ENCODE measurements at places on chromosomes 3 and 15. TPM values are rescaled to one million over a fixed set of nuclear protein-coding genes. Genes with fewer than 3 reads are reported as not detected.

HES1 gene
- total RNA-seq, result 95.2 TPM

DYNLT2B gene
- 14.6 TPM for total RNA-seq

RNF168 gene
- 15.8 TPM for total RNA-seq

ZNF621 gene
- total RNA-seq, result 11.5 TPM

SLC6A1 gene
- total RNA-seq, result 6.3 TPM

PYDC2 gene
- total RNA-seq, result not detected

SOX14 gene
- not detected for total RNA-seq

STRIT1 gene
- not detected for total RNA-seq

DNA sequence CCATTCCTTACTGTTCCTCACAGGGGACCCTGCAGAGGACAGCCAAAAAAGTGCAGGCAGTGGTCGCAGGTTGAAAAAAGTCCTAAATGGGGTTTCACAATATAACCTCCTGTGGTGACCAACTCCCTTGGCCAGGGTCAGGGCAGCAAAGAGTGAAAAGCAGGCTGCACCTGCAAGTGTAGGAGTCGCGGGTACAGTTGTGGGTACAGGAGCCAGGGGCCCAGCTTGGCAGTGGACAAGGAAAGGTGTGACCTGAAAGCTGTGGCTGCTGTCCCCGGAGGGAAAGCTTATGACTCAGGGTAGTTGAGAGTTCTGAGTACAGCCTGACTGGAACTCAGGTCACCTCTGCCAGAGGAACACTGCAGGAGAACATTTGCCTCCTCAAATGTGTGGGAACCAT is 1114.1 kb downstream of the ROBO2 start:
- peak; percentile 17 for ATAC-seq

DNA sequence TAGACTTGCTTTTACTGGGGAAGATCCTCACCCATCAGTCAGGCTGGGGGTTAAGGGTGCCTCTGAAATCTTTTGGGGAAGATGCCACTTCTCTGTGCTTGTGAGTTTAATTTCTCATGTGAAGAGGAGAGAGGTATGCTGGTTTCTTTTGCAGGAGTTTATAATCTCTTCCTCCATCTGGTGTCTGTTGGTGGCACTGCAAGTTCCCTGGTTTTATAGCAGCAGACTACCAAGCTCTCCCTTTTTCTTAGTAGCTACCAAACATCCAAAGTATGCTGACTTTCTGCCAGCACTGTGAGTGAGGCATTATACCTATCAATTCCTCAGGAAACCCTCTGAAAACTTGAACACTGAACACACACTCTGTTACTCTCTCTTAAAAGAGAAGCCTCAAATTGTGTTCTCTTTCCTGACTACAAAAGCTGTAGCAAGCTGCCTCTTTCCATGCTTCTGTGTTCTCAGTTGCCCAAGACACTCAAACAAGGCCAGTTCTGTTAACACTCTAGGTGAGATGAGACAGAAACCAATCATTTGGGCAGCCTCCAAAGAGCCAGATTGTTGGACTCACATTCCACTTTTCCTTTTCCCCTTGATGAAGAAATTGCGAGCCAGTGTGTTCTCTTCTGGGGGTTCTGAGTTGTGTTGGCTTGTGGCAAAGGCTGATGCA is 299.5 kb downstream of the GAP43 start:
- no peak for ATAC-seq

DNA sequence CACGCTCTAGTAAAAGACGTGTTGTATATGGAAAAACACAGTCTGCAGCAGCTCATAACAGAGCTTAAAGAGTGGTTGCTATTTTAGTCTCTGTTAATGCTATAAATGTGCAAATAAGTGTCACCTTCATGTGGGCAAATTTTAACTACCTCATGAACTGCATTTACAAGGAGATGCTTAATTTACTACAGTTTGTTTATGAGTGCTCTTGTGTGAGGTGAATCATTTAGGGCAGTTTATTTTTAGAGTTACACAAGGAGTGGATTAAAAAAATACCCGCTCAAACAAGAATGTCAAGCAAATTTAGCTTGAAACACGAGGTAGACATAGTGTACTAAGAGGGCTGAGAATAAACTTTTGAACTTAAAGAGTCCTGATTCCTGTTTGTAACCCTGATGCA is 579.0 kb downstream of the MFSD1 start:
- ATAC-seq, result no peak

- ATAC-seq, result no peak
Measured at GRCh38 chr3:19171794-19172193, 23.5 kb downstream of the KCNH8 start.

DNA sequence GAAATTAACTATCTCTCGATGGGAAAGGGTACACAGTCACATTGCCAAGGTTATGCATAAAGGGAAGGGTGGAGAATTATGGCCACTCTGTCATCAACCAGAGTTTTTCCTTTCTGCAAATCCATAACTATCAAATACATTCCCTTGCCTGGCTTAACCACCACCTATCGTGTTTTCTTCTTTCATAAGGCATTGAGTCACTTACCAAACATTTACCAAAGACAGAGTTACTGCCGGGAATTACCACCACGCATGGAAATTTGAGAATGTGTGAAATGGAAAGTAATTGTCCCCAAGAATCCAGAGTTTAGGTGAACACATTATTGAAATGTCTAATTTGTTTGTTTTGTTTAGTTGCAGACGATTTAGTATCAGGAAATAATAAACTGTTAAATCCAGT is 134.3 kb upstream of the LRRN1 start:
- no peak for ATAC-seq

DNA sequence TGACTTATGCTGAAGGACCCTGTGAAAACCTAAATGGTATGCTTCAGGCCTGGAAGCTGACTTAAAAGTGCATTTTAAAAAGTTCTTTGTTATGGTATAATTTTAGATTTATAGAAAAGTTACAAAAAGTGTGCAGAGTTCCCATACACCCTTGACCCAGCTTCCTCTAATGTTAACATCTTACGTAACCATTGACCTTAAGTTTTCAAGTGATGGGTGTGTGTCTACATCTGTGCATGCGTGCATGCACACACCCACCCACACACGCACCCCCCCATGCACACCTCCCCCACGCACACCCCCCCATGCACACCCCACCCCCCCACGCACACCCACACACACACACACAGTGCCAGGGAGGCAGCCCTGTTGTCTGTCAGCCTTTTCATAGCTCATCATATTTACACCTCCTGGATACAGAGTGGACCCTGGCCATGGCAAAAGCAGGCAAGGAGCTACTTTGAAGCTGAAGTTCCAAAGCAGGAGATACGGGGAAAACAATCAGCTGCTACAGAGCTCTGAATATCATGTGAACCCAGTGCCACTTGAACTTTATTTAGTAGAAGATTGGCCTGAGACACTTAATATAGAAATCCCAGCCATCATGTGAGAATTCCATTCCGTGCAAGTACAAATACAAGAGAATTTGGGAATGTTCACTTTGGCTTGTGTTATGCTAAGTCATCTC is 30.0 kb upstream of the TRAK1 start:
- ATAC-seq, result no peak

DNA sequence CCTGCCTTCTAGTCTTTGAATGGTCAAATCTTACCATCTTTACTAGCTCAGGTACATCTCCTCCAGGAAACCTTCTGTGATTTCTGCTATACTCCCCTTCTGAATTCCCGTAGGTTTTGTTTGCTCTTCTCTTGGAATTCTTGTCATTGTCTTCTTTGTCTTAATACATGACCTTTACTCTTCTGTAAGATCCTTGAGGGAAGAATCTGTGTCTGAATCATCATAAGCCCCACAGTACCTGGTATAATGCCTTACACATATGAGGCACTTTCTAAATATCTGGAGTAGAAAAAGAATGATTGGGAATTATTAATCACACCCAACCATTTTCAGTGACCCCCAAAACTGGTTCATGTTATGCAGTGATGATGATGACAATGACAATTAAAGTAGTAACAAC is 210.1 kb upstream of the NR2E3 start:
- ATAC-seq, result no peak

GRCh38 chr3:17061005-17061404 is 176.2 kb downstream of the PLCL2 start:
- ATAC-seq, result no peak

DNA sequence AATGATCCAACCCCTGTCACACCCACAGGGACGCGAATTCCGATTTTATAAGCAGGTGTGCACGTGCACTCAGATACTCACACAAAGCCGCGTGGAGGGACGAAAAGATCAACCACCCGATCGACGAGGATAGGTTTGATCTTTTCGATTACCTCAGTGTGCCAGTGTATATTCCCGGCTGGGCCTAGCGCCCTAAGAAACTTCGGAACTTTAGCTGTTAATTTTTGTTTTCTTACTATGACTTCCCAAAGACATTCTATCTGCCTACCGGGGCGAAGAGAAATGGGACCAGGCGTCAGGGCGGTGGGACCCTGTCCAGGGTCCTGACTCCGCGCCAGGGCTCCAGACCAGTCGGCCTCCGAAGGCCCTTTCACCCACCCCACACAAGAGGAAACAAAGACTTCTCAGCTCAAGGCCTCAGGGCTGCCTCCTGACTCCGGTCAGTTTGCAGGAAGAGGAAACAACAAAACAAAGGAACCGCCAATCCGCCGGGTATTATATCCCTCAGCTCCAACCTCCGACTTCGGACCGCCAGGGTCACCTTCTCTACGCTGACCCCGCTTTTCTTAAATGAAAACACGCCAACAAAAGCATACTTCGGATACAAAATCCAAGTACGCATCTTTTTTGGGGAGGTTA is 6.8 kb downstream of the ONECUT1 start:
- ATAC-seq, result no peak

- ATAC-seq, result no peak
Measured at GRCh38 chr15:63564093-63564492, 33.1 kb upstream of the FBXL22 start.

DNA sequence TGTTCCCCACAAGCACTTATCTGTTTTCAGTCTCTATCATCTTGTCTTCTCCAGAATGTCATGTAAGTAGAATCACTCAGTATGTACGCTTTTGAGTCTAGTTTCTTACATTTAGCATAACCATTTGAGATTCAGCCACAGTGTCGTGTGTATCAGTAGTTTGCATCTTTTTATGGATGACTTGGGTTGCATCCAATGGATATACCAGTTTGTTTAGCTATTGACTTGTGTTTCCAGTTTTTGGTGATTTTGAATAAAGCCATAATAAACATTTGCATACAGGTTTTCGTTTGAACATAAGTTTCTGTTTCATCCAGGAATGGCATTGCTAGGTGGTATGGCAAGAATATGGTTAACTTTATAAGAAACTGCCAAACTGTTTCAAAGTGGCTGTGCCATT is 12.1 kb downstream of the GRIP2 start:
- no peak for ATAC-seq

DNA sequence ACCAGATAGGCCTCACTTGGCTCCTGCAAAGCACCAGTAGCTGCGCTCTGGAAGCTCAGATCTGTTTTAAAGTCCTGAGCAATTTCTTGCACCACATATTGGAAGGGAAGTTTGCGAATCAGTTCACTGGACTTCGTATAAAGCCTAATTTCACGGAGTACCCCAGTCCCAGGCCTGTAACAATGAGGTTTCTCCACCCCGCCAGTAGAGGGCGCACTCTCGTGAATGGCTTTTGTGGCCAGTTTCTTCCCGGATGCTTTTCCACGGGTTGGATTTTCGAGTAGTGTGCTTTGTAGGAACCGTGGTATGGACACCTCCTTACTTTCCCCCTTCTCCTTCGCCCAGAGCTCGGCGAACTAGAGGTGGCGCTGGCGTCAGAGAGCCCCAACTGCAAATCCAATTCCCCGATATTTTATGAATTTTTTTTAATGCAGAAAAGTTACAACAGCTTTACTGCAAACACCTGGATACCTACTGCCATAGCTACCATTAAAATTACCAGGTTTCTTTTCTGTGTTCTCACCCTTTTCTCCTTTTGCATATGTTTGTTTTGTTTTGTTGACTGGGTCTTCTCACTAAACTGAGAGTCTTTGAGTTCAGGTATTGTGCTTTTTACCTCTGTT is 13.3 kb downstream of the RARB start:
- ATAC-seq, result no peak

- ATAC-seq, result no peak
Measured at GRCh38 chr15:69743091-69743490, 290.5 kb downstream of the RPLP1 start.
